ENCODE measurements at places on chromosomes 2 and 18.
A peak's percentile ranks its signal among the peaks of the same experiment; 100 is the strongest.

- no peak for DNase-seq
Measured at GRCh38 chr2:207045531-207045930, 106.2 kb downstream of the CPO start.

GRCh38 chr2:229027353-229028105 is 243.6 kb downstream of the PID1 start:
- no peak for DNase-seq

DNA sequence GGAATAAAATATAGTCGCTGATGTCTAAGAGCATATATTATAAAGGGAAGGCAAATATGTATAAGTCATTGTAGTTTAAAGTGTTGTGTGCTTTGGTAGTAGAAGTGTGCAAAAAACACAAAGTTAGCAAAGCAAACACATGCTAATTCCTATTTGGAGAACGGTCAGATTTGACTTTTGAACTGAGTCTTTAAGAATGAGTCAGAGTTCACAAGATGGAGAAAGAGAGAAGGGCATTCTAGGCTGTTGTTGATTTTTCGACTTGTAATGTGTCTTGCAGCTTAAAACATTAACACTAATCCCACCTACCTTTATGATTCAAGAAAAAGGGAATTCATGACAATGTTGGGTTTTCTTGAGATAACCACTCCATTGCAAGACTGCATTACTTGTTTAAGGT is 98.1 kb downstream of the CRIM1 start:
- peak; percentile 60 for DNase-seq

- no peak for DNase-seq
Measured at GRCh38 chr2:120884472-120885290, 149.0 kb downstream of the GLI2 start.

GRCh38 chr2:218856167-218856895 is 3.3 kb upstream of the WNT6 start:
- DNase-seq, result no peak

- no peak for DNase-seq
Measured at GRCh38 chr2:231671270-231672050, 36.9 kb upstream of the PTMA start.

- DNase-seq, result no peak
Measured at GRCh38 chr2:197071790-197072436, 145.4 kb upstream of the PGAP1 start.

GRCh38 chr2:29423061-29423666 is 307.9 kb downstream of the CLIP4 start:
- peak; percentile 12 for DNase-seq

DNA sequence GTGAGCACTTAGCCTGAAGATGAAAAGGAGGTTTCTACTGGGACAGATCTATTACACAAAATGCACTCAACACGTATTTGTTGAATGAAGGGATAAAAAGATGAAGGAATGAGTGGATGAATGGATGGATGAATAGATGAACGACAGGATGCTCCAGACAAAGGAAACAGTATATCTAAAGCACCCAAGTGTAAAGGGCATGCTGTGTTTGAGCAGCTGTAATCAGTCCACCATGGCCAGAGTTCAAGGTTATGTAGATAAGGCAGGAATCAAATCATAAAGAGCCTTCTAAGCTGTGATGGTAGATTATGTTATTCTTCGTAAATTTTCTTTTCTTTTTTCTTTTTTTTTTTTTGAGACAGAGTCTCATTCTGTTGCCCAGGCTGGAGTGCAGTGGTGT is 213.8 kb upstream of the FBXO11 start:
- no peak for DNase-seq

- DNase-seq, result peak; percentile 12
Measured at GRCh38 chr2:83172841-83173240, 1286.2 kb downstream of the SUCLG1 start.

GRCh38 chr2:10762651-10763460 is 41.4 kb downstream of the ATP6V1C2 start:
- peak; percentile 24 for DNase-seq

DNA sequence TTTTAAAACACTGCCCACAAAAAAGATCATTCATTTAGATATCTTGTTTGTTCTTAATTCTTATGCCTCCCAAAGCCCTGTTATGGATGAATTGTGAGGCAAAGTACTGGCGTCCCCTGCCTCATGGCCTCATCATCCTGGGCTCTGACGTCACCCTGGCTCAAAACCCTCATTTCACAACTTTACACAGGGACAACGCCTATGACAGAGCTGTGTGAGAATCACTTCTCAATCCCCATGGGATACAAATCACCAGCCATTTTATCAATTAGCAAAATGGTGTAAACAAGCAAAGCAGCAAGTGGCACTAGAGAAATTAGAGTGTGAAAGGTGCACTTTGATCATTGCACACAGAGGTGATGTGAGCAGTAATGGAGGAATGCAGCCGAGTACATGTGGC is 16.6 kb downstream of the FHOD3 start:
- peak; percentile 29 for DNase-seq

GRCh38 chr2:25617948-25618646 is 55.3 kb downstream of the DTNB start:
- peak; percentile 94 for DNase-seq

DNA sequence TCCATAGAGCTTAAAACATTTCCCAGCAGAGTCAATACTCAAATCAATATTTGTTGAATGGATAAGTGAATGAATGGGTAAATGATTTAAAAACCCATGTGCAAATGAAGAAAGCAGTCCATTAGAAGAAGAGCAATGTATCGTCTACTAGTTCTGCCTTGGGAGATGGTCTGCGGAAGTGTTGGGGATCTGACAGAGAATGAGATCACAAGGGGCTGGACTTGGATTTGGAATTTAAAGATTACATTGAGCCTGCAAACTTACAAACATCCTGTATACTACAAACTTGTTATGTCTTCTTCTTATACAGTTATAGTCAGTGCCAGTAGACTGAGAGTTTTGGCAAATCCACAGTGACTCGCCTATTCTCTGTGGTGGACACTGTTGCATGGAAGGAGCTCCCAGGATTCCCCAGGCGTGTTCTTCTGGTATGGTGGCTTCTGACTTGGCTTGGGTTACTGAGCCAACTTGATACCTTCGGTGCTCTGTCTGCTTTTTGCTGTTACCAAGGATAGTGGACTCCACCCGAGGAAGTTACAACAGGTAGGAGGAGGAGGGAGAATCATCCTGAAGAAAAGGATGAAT is 163.3 kb upstream of the SERPINE2 start:
- no peak for DNase-seq

GRCh38 chr2:111710613-111711012 is 173.4 kb downstream of the ANAPC1 start:
- no peak for DNase-seq

DNA sequence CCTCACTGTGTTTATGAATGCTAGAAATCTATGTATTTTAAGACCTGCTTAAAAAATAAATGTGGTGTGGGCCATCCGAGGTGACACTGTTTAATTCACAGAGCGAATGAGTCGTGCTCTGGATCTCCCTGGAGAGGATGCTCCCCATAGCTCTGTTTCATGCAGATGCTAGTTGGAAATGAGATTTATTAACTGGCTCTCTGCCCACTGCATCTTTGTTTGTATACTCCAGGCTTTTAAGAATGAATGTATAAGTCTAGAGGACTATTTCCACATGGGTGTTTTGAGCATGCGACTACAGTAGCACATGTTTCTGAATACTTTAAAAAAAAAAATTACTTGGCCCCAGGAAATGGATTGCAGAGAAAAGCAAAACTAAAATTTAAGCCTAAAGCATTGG is 3.9 kb downstream of the MAPRE2 start:
- DNase-seq, result peak; percentile 39

- no peak for DNase-seq
Measured at GRCh38 chr18:13320096-13320495, 101.5 kb downstream of the LDLRAD4 start.

DNA sequence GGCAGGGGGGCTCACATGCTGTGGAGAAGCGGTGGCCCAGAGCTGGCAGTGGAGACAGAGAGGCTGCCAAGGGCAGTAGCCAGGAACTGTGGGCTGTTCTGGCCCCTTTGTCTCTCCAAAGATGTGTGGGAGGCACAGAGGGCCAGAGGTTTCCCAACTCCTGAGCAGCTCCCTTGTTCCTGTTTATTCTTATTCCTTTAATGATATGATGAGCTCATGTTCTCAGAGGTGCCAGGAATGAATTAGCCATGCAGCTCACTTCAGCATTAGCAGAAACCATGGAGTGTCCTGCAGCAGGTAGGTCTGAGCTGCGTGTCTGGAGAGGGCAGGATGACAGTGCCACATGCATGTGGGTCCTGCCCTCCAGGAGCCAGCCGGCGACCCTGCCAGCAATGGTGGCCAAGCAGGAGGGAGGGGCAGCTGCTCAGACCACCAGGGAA is 77.9 kb upstream of the FZD7 start:
- peak; percentile 15 for DNase-seq

DNA sequence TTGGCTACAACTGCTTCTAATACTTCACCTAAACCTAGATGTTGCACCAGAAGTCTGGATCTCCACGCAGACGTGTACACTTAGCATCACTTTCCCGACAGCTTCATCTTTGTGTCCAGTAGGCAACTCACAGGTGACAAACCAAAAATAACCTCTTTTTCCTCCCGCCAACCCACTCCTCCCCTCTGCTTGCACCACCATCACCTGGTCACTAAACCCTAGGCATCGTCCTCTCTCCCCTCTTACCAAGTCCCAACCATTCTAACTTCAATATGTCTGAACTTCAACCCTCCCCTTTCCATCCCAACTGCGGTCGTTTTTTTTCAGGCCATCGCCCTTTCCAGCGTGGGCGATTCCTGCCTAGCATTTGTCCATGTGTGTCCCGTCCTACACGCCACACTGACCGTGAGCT is 413 bp upstream of the CHMP3 start:
- DNase-seq, result no peak

DNA sequence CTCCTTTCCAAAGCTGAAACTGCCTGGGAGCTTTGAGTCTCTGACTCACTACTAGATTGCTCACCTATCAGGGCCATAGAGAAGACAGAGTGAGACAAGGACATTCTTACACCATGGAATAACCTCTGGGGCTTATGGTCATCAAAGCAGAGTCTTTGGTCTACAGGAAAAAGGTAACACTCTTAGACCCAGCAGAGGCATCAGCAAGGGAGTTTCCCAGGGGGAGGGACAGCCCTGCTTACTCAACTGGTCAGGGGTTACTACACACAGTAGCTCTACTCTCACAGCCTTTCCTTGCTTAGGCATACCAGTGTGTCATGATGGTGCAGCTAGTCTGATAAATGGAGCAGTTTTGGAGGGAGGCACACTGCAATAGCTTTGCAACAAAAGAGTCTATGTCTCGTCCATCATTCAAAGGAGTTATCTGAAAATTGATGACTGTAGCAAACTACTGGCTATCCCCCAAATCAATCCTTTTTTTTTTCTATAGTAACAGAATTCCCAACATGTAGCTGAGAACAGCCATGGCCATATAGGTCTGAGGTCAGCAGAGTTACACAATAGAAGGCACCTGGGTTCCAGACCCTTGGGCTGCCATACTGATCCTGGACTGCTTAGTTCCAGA is 22.4 kb upstream of the CD28 start:
- DNase-seq, result peak; percentile 97

GRCh38 chr2:66840321-66841002 is 405.5 kb downstream of the MEIS1 start:
- DNase-seq, result peak; percentile 89

- peak; percentile 94 for DNase-seq
Measured at GRCh38 chr2:12619975-12620374, 96.8 kb upstream of the TRIB2 start.

DNA sequence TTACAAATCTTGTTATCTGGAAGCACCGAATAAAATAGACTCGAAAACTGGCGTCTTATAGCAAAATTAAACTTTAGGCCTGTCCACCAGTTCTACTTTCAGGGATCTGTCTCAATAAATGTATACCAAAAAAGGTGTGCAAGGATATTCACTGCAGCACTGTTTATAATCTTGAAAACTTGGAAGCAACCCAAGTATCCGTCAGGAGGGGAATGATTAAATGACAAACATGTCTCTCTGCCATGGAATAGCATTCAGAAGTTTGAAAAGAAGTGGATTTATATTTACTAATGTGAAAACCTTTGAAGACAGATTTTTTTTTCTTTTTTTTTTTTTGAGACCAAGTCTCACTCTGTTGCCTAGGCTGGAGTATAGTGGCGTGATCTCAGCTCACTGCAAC is 32.3 kb upstream of the SATB2 start:
- DNase-seq, result no peak

DNA sequence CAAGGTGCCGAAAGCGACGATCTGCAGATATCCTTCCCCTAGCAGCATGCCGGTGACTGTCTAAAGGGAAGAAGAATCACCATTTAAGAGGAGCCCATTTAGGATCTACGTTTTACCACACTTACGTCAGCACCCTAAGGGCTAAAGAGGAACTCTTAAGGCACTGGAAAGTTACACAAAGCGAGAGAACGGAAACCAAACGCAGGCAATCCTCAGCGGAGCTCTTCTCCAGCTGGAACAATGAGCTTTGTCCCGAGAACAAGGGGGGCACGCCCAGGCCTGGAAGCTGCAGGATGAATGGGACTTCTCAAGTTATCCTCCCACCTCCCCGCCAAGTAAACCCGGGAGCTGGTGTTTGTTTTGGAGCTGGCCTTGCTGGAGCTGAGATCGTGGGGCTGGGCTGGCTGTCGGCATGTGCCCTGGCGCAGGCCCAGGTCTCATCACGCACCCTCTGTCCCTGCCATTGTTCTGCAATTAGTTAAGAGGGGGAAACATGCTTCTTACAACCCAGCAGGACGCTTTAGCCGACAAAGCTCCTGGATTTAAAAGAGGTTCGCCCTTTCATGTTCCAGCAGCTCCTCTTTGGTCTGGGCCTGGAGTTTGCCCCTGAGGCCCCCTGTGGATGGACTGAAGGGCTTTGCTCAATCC is 36.4 kb downstream of the PXDN start:
- peak; percentile 87 for DNase-seq

GRCh38 chr2:240527153-240527750 is 30.5 kb downstream of the ANKMY1 start:
- DNase-seq, result no peak

DNA sequence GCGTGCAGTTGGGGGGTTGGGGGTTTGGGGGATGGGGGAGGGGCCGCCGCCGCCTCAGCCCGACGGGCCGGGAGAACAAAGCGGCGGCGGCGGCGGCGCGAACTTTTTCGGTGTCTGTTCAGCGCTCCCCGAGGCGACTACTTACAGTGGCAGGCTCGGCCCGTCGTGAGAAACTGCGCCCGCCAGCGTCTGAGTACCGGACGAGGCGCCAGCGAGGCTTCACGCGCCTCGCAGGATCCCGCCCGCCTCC is 172 bp downstream of the PRKD3 start:
- peak; percentile 63 for DNase-seq

DNA sequence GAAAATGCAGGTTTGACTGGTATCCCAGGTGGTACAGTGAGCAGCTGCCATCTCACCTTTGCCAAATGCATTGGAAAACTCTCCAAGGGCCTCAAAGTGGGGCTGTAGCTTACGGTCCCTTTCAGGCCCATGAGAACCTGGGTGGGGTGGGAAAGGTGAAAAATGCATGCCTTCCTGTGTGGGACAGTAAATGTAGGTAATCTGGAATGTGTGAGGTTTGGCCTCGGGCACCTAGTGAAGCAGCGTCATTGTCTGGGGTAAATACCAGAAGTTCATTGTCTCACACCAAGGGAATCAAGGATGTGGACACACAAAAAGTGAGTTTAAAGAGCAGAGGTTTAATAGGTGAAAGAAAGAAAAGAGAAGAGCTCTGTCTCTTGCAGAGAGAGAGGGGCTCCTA is 36.6 kb downstream of the TIMM21 start:
- DNase-seq, result no peak
